AG04450 (cell line): ENCODE measurements at places on chromosomes 1 and 21.

- no peak for DNase-seq
These were observed 48.6 kb downstream of the CTH start for GRCh38 chr1:70459496-70460225.

GRCh38 chr21:45347712-45348499, 57.1 kb upstream of the COL18A1 start:
- DNase-seq: no peak

DNA sequence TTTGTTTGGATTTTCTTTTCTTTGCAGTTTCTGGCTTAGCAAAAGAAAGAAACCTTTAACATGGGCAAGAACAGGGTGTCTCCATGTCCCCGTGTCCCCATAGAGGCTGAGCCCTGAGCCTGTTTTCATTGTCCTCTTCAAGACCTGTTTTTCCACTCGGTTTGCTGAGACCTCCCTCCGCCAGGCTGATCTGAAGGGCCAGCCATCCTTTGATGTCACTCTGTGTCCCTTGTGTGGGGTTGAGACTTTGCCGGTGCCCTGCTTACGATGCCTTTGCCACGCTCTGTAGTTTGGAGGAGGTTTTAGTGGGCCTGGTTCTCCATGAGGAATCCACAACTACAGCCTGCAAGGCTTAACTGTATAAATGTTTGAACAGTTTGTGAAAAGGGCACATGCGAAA, 23.8 kb downstream of the IFNGR2 start:
- no peak for DNase-seq

- no peak for DNase-seq
These were observed 661.5 kb downstream of the PLA2G4A start for GRCh38 chr1:187490266-187490665.

GRCh38 chr1:169511316-169512005, 25.7 kb upstream of the SLC19A2 start:
- DNase-seq: peak; percentile 29

DNA sequence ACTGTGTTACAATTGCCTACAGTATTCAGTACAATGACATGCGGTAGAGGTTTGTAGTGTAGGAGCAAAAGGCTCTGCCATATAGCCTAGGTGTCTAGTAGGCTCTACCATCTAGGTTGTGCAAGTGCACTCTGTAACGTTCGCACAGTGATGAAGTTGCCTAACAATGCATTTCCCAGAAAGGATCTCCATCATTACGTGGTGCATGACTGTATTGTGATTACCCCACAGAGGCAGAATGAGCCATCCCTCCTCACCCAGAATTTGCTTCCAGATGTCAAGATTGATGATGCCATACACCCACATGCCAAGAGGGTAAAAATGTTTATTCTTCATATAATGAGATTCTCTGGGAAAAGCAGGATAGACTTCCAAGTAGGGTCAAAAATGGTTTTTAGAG, 199.3 kb upstream of the CTTNBP2NL start:
- DNase-seq: no peak

DNA sequence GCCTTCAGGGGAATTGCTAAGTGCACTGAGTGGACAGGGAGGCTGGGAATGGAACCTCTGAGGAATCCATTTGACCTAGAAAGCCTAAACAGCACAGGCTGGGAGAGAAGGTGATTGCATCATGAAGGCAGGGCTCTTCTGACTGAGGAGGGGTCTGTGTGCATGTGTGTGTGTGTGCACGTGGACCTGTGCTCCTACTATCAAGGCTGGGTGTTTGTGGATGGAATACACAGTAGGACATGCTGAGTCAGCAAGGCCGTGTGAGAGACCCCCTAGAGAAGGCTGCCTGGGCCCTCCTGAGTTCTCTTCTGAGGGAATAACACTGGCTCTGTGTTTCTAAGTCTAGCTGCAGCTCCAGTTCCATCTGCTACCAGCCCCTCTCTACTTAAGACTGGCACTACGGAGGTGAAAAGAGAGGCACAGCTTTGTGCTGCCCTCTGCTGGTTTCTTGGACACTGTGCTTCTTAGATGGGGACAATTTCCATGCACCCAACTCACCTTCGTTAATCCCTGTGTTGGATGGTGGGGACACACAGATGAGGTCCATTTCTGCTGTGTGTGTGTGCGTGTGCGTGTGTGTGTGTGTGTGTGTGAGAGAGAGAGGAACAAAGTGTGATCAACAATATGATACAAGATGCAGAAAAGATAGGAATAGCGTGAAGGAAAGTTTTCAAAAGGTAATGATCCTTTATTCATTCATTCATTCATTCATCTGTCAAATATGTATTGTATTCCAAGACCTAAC, 6.2 kb upstream of the EFCAB14 start:
- peak; percentile 67 for DNase-seq

DNA sequence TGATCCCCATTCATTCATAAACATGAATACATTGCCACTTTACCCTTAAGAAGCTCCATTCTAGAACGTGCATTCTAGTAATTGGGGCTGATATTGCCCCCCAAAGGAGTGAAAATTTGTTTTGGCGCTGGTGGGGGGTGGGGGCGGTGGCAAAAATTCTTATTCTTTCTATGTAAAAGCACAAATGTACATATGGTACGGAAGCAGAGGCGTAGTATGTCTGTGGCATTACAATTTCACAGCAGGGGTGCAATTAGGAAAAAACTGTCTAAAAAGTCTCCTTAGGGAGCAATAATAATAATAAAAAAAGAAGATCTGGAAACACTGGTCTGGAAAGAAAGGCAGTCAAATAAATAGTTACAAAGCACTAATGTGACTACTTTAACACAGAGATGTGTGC, 40.4 kb upstream of the TMEM51 start:
- DNase-seq: no peak

DNA sequence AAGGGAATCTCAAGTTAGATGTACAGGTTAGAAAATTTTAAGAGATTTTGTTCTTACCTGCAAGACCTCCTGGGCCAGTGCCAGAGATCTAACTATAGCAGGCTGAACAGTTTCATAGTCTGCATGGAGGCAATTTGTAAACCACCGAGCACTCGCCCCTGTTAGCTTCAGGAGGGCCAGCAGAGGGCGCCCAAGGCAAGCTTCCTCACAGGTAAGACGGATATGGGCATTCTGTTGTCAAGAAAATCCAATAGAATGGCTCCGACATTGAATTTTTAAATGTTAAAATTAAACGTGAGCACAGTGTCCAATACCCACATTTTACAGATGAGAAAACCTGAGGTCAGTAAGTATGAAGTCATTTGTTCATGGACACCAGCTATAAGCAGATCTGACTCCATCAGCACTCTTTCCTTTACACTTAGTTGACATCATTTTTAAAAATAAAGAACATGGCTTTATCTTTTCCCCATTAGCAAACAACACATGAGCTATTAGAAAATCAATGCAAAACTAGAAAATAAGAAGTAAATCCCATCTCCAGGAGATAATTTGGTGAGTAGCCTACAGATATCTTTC, 2.2 kb downstream of the REG4 start:
- peak; percentile 47 for DNase-seq

DNA sequence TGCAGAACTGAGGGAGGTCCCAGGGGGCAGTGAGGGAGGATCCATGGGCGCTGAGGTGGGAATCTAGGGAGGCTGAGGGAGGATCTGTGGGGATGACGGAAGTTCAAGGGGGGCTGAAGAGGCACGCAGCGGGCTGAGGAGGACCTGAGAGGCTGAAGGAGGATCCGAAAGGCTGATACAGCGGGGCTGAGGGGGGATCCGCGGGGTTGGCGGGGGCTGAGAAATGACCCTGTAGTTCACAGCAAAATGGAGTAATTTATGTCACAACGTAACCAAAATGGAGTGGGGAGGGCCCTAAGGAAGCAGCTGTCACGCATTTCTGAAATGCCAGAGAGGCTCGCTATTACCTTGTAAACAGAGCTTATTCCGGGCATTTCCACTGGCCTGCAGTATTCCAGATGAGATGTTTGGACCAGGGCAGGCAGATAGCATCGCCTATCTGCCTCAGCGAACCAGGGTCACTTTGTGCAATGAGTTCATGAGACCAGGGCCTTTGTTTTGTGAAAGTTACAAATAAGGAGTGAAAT, 926 bp upstream of the MRPL55 start:
- DNase-seq: no peak

- DNase-seq: no peak
These were observed 44.7 kb upstream of the PALMD start for GRCh38 chr1:99601208-99601607.

DNA sequence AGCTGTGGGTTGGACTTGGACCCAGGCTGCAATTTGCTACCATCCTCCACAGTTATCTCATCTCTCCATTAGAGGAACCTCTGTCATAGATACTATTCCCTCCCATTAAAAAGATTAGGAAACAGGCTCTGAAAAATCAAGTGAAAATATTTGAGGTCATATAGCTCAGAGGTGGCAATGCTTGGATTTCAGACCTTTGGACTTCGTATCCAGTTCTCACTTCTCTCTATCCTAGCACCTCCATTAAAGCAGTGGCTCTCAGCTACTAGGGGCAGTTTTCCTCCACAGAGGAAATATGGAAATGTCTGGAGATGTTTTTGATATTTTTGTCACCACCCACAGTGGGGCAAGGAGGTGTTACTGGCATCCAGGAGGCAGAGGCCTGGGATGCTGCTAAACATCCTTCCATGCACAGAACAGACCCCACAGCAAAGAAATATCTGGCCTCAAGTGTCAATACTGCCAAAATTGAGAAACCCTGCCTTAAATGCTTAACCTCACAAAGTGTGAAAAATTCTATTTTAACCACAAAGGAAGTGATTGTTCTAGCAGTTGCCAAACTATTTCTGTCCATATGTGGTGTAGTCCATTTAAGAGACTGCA, 54.1 kb downstream of the C8A start:
- DNase-seq: no peak

DNA sequence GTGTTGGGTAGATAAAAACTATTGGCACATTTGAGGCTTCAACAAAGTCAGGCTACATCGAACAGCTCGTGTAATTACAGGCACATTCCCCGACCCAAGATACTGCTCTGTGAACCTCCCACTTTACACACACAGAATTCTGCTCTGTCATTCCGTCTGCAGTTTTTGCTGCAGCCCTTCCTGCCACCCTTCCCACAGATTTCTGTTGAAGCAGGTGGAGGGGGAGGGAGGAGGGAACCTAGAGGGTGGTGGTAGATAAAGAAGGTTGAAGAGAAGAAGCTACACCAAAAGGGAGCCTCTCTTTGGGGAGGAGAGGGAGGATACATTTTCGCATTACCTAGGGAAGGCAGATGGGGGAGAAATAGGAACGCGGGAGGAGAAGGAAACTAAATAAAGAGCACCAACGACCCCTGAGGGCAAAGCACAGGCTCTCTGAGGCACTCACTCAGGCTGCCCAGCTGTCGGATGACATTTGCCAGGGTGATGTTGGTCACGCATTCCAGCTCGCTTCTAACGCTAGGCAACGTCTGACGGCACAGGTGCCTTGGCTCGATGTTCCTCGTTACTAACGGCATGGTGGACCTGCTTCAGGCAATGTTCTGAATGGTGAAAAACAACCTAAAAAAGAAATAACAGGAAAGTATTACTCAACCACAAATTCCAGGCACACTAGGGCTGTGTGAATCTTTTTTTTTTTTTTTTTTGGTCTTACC, 36.0 kb downstream of the GPR3 start:
- DNase-seq: no peak

DNA sequence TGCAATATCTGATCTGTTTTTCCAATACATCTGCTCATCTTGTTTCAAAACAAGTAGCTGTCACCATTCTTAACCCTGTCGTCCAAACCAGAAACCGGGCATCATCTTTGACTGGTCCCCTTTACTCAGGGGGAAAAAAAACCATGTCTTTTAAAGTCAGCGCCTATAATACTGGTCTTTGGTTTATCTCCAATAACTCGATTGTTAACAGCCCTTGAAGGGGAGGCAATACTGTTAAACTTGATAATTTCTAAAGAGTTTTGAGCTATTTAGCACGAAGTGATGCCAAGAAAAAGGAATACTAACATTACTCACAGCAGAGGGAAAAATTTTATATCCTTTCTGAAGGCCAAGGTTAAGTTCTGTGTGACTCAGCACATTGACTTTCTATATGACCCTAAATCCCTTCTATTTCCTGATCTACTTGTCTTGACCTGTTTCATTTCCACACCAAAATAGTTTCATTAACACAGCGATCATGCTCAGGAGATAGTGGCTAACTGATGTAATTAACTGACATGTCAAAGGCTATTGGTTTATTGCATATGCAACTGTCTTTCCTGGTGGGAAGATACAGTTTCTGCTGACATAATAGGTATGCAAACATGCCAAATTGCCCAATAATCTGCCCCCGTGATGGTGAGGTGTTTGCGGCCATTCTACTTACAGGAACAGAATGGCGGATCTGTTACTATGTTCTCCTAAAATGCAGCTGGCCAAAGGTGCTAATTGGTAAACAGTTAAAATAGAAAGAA, 59.1 kb downstream of the NFIA start:
- no peak for DNase-seq

GRCh38 chr1:27928216-27928954, 6.4 kb upstream of the SMPDL3B start:
- DNase-seq: no peak

- peak; percentile 16 for DNase-seq
These were observed 43.4 kb upstream of the MRPS6 start for GRCh38 chr21:34029743-34030528.

- no peak for DNase-seq
These were observed 3.6 kb upstream of the GPR61 start for GRCh38 chr1:109535971-109536491.

- no peak for DNase-seq
These were observed 14.7 kb upstream of the POFUT2 start for GRCh38 chr21:45302082-45303061.

DNA sequence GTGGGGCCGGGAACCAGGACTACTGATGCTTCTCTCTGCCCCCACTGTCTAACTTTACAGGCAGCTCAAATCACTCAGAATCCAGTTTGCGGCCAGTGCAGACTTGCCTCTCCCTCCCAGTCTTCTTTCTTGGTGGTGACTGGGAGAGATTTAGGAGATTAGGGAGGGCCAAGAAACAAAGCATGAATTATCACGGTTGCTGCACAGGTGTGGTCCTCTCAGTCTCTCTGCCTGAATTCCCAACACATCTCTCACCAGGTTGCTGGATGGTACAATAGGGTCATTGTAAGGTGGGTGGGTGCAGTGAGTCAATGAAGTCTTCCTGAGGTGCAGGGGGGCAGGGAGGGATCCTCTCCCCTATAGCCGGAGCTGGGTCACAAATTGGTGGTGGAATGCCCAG, 12.6 kb downstream of the S100A11 start:
- DNase-seq: no peak

- no peak for DNase-seq
These were observed 450 bp downstream of the ARHGAP30 start for GRCh38 chr1:161069241-161069640.

DNA sequence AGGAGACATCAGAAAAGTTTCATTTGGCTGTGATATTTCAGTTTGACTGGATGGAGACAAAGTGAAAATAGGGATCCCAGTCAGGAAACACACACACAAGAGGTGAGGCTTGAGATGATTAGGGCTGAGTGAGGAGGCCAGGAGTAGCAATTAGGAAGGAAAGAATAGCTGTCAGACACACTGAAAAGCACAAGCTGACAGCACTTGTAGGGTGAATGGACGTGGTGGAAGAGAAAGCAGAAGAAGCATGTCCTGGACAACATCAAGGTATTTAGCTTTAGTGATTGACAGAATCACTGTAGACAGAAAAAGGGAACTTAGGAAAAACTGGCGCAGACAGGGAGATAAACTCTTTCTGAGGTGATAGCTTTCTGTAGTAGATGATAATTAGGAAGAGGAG, 347.7 kb downstream of the TGFB2 start:
- DNase-seq: no peak
